Dorsolateral prefrontal cortex (tissue), 122 donors: ENCODE measurements at places on chromosomes 6 and 20.

DNA sequence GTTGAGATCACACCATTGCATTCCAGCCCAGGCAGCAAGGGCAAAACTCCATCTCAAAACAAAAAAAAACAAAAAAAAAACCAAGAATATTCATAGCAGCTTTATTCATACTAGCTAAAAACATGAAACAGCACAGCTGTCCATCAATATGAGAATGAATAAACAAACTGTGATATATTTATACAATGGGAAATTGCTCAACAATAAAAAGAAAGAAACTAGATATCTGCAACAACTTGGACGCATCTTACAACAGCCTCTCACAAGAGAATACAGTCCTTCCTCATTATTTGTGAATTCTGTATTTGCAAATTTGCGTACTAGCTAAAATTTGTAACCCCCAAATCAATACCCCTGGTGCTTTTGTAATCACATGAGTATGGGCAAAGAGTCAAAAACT is 28.2 kb upstream of the SPAG4 start:
- DNase-seq: no peak

GRCh38 chr6:7907159-7907558 is 3.4 kb downstream of the TXNDC5 start:
- no peak for DNase-seq

DNA sequence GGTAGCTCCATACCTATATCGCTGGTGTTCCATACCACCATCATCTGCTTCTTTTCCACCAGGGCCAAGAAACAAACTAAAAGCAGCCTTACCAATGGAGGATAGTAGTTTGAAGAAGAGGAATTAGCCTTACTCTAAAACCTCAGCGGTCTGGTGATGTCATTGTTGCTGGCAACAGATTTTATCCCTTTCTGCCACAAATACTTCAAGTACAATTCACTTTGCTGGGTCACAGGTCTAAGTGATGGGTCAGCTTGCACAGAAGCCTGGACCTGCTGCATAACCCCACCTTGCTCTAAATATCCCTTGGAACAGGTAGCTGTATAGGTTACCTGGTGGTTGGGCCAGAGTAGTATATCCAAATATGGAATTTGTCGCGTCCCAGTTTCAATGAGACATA is 53.2 kb upstream of the THEMIS start:
- no peak for DNase-seq

- no peak for DNase-seq
Observed at GRCh38 chr20:63377951-63378381, 16.8 kb upstream of the CHRNA4 start.

DNA sequence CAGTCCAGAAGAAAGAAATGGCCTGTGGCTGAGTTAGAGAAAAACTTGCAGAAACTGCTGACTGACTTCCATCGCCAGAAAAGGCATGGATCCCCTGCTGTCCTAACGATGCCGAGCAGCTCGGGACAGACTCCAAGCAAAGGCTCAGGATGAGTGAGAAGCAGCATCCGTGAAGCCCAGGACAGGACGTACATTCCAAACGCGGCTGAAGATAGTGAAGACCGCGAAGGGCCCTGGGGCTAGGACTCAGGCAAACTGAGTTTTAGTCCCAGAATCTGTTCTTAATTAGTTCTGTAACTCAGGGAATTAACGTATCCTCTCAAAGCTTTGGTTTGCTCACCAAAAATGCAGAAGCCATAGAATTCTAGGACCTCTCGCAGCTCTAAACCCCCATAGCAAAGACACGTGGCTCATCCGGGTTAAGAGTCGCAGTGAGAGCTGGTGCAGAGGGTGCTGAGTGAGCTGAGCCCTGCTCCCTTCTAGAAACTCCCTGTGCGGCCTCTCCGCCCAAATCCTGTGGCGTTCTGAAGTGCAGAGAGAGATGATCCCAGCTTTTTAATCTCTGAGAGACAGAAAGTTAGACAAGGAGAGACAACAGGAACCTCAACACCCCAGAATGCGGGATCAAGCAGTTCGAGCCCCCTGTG is 132.9 kb upstream of the THBS2 start:
- no peak for DNase-seq

DNA sequence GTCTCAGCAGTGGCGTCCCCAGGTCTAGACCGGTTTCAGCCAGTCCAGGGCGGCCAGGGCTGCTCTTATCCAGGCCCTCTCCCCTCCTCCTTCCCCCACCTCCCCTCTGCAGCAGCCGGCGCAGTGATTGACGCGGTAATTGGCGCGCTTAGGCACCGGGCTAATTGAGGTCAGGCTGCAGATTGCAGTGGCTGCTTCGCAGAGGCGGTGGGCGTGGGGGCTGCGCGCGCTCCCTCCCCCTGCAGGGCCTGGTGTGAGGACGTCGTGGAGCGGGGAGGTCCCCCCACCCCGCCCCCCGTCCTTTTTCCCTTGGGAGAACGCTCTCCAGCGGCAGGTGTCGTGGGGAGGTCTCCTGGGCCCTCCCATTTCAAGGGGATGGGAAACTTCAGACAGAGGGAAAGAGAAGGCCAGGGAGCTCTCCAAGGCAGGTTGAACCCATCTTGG is 70.4 kb upstream of the BLCAP start:
- no peak for DNase-seq

GRCh38 chr6:33173535-33174180 is 18.6 kb downstream of the COL11A2 start:
- DNase-seq: no peak

DNA sequence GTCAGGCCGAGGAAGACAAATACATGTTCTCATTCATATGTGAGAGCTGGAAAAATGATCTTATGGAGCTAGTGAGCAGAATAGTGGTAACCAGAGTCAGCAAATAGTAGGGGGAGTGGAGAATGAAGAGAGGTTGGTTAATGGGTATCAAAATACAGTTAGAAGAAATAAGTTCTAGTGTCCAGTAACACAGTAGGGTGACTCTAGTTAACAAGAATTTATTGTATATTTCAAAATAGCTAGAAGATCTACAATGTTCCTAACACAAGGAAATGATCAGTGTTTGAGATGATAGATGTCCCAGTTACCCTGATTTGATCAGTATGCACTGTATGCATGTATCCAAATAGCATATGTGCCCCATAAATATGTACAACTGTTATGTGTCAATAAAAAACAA is 128.4 kb downstream of the BCKDHB start:
- no peak for DNase-seq

- DNase-seq: peak; percentile 25
Observed at GRCh38 chr20:50337521-50338466, 147.2 kb downstream of the CEBPB start.

GRCh38 chr6:109511832-109512231 is 28.8 kb upstream of the ZBTB24 start:
- DNase-seq: no peak

DNA sequence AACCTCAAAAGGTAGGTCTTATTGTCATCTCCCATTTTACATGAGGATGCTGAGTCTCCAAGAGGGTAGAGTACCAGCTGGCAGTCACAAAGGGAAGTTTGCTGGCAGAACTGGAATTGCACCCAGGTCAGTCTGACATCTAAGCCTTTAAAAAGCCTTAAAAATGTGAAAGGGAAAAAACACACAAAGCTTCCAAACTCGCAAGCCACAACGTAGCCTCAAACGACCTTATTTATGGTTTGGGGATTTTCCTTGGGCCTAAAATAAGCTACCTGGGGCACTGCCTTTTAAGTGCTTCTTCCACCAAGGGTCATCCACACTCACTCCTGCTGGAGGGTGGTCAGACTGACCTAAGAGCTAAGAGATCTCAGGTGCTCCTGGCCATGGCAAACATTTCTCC is 2.1 kb downstream of the MBOAT1 start:
- no peak for DNase-seq

DNA sequence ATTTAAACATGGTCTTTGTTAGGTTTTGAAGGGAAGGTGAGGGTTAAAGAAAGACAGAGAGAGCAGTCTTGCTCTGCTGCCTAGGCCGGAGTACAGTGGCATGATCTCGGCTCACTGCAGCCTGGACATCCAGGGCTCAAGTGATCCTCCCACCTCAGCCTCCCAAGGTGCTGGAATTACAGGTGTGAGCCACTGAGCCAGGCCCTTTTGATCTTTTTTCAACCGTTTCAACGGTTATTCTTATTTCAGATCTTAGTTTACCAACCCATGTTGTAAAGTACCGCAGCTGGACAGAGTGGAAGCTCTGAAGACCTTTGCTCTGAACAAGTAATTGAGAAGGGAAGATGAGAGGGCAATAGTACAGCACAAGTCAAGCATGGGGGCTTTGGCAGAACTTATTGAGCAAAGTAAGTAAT is 1.2 kb upstream of the SRPK1 start:
- no peak for DNase-seq

DNA sequence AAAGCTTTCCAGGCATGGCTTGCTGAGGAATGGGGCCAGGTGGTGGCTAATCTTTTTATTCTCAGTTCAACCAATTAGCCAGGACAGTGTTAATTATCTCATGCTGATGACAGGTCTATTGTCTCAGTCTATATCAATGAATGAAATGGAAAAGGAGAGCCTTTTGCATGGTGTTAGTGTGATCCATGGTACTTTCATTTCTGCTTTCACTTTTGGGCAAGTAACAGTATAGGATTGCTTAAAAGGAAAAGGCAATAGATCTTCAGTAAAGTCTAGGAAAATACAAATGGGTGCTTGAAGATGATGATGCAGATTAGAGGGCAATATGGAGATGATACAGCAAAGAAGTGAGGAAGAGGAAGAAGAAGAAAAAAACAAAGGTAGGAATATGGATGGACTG is 430.3 kb downstream of the TFAP2A start:
- no peak for DNase-seq

DNA sequence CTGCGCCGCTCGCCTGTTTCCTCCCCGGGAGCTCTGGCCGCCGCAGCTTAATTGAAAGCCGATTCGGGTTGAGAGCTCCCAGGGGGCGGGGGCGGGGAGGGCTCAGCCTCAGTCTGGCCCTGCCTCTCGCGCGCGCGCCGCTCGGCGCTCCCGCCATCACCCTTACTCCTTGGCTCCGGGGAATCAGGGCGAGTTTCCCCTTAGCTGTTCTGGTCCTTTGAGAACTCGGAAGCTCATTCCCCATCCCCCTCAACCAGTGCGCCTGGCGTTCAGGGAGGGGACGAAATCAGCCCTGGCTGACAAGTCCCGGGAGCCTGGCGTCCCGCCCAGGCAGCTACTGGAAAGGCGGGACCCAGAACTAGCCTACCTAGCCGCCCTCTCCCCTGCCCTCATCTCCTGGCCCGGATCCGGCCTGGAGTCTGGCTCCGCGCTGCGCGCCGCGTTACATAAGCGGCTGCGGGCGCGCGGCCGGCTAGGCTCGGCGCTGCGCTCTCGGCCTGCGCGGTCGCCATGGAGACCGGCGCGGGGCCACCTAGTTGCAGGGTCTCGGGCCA is 2.8 kb downstream of the SLC12A5 start:
- no peak for DNase-seq

GRCh38 chr6:168968228-168968627 is 285.4 kb downstream of the THBS2 start:
- no peak for DNase-seq

- DNase-seq: peak; percentile 69
Observed at GRCh38 chr20:59643615-59644061, 39.3 kb downstream of the PHACTR3 start.

- DNase-seq: no peak
Observed at GRCh38 chr20:17747431-17747846, 47.7 kb downstream of the BANF2 start.

DNA sequence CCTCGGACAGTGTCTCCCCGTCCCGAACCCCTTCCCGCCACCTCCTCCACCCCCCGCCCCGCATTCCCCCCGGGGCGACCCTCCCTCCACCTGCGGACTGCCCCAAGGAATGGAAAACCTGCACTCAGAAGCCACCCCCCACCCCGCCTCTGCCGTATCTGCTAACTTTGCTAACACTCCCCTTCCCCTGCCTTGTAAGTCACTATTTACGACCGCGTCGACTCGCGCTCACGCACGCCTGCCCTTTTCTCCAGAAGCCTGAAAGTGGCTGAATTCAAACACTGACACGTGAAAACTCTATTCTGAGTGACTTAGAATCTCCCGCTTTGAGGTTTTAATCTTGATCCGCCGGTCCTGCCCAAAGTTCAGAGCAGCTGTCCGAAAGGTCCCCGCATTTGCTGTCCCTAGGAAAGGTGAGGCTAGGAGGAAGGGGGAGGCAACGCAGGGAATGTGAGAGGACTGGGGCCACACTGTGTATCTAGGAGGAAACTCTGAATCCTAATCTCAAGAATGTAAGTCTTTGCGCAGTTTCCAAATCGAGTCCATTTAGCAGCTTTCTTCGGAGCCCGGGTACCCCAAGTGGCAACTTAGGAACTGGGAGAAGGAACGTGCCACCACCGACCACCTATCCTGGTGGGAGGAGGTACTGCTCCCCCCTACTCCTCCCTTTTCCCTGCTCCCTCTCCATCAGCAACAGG is 9.3 kb upstream of the POU3F2 start:
- no peak for DNase-seq

- no peak for DNase-seq
Observed at GRCh38 chr20:61434341-61434781, 182.3 kb downstream of the CDH4 start.

- no peak for DNase-seq
Observed at GRCh38 chr6:40996591-40997233, 42.3 kb downstream of the UNC5CL start.

DNA sequence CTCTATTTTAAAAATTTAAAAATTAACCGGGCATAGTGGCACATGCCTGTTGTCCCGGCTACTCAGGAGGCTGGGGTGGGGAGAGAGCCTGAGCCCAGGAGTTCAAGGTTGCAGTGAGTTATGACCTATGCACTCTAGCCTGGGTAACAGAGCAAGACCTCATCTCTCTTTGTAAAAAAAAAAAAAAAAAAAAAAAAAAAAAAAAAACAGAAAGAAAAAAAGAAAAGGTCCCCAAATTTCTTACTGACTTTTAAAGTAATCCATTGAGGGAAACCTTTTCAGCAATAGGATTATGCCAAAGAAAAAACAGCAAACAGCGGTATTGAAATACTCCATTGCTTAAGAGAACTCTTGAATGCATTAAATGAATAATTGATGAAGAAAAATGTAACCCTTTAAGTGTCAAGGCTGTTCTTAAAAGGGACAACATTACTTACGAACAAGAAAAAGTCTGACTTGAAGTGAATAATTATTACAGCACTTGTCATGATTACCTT is 6.0 kb upstream of the DNAAF9 start:
- no peak for DNase-seq

- DNase-seq: no peak
Observed at GRCh38 chr6:92810913-92811312, 608.4 kb downstream of the EPHA7 start.

- no peak for DNase-seq
Observed at GRCh38 chr20:24235296-24236175, 233.9 kb upstream of the SYNDIG1 start.

- no peak for DNase-seq
Observed at GRCh38 chr20:45301824-45302271, 4.8 kb upstream of the RBPJL start.

GRCh38 chr6:21087188-21087587 is 506.4 kb upstream of the SOX4 start:
- no peak for DNase-seq

GRCh38 chr20:20341371-20341770 is 26.5 kb upstream of the INSM1 start:
- no peak for DNase-seq

DNA sequence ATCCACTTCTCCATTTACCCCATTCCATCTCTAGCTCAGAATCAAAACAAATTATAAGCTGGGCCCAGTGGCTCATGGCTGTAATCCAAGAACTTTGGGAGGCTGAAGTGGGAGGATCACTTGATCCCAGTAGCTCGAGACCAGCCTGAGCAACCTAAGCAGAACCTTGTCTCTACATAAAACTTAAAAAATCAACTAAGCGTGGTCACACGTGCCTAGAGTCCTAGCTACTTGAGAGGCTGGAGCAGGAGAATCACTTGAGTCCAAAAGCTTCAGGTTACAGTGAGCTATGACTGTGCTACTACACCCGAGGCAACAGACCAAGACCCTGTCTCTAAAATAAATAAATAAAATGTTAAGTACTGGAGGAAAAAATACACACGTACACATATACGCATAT is 74.7 kb upstream of the RUNX2 start:
- DNase-seq: no peak

- no peak for DNase-seq
Observed at GRCh38 chr6:142884214-142885035, 60.6 kb downstream of the HIVEP2 start.
